Uterine smooth muscle cell (primary cell): ENCODE measurements at places on chromosomes 1 and 21. TPM values are rescaled to one million over a fixed set of nuclear protein-coding genes. Genes with fewer than 3 reads are reported as not detected.

The DCST1 gene
- total RNA-seq, result not detected in 2 replicates

The HMGCS2 gene
- not detected in 2 replicates for total RNA-seq

The CFHR5 gene
- total RNA-seq, result not detected in 2 replicates

The HES5 gene
- not detected in 2 replicates for total RNA-seq

The NTRK1 gene
- total RNA-seq, result not detected in 2 replicates

The ADAMTSL4 gene
- total RNA-seq, result 2.1 and 2.9 TPM in 2 replicates

The TMIGD3 gene
- not detected in 2 replicates for total RNA-seq

The SERPINC1 gene
- total RNA-seq, result 0.12 TPM in 1 of 2 replicates, not detected in the other

The SERBP1 gene
- total RNA-seq, result 244 and 333 TPM in 2 replicates

The LAX1 gene
- under 0.01 TPM in 1 of 2 replicates, not detected in the other for total RNA-seq

The FAM167B gene
- total RNA-seq, result 0.44 and 0.50 TPM in 2 replicates

The RGS7 gene
- 0.62 and 0.77 TPM in 2 replicates for total RNA-seq

The PPIAL4G gene
- under 0.01 TPM in 1 of 2 replicates, not detected in the other for total RNA-seq

The DIO1 gene
- not detected in 2 replicates for total RNA-seq

The SHISA4 gene
- total RNA-seq, result 6.9 and 21.4 TPM in 2 replicates

The PIP5K1A gene
- 66.1 and 76.1 TPM in 2 replicates for total RNA-seq

The COL8A2 gene
- 5.0 and 12.5 TPM in 2 replicates for total RNA-seq

The FALEC gene
- total RNA-seq, result 0.25 and 0.77 TPM in 2 replicates

The IL19 gene
- not detected in 2 replicates for total RNA-seq

The SH3BGR gene
- 1.00 and 2.4 TPM in 2 replicates for total RNA-seq

The PEX19 gene
- total RNA-seq, result 52.0 and 59.2 TPM in 2 replicates

The SPRR5 gene
- total RNA-seq, result not detected in 2 replicates

The KDF1 gene
- not detected in 2 replicates for total RNA-seq

The RGS4 gene
- total RNA-seq, result 265 and 486 TPM in 2 replicates

The ARMH1 gene
- total RNA-seq, result 0.11 and 0.87 TPM in 2 replicates

The GUCA2A gene
- not detected in 2 replicates for total RNA-seq

The TTC4 gene
- 26.6 and 41.6 TPM in 2 replicates for total RNA-seq

The MACO1 gene
- total RNA-seq, result 15.5 and 18.9 TPM in 2 replicates

The CDK18 gene
- total RNA-seq, result 0.11 and 0.62 TPM in 2 replicates

The TCHH gene
- total RNA-seq, result under 0.01 TPM in 1 of 2 replicates, not detected in the other

The FMO1 gene
- total RNA-seq, result 0.11 and 0.37 TPM in 2 replicates

The OLFML3 gene
- total RNA-seq, result 187 and 300 TPM in 2 replicates

The LRRC71 gene
- not detected in 2 replicates for total RNA-seq

The TFF3 gene
- not detected in 2 replicates for total RNA-seq

The CRYAA gene
- not detected in 2 replicates for total RNA-seq

The KCNJ9 gene
- not detected in 2 replicates for total RNA-seq

The RYR2 gene
- under 0.01 TPM in 1 of 2 replicates, not detected in the other for total RNA-seq

The KCNE2 gene
- total RNA-seq, result not detected in 2 replicates

The PLPP3 gene
- total RNA-seq, result 10.2 and 14.2 TPM in 2 replicates

The CENPL gene
- 15.6 and 34.6 TPM in 2 replicates for total RNA-seq

The HRNR gene
- total RNA-seq, result not detected in 2 replicates

The VANGL2 gene
- total RNA-seq, result under 0.01 TPM in 1 of 2 replicates, not detected in the other

The PCBP3 gene
- total RNA-seq, result 2.8 and 4.2 TPM in 2 replicates

The CELA3A gene
- total RNA-seq, result not detected in 2 replicates

The PLA2G2F gene
- not detected in 2 replicates for total RNA-seq

The GPR137B gene
- total RNA-seq, result 7.1 and 18.0 TPM in 2 replicates

The BGLAP gene
- total RNA-seq, result 0.11 TPM in 1 of 2 replicates, not detected in the other

The OR14A16 gene
- not detected in 2 replicates for total RNA-seq

The HUNK gene
- under 0.01 and 0.12 TPM in 2 replicates for total RNA-seq

The CLIC6 gene
- total RNA-seq, result 0.11 and 0.25 TPM in 2 replicates

The FTCD gene
- total RNA-seq, result 1.1 TPM in 1 of 2 replicates, not detected in the other

The INSRR gene
- under 0.01 TPM in 1 of 2 replicates, not detected in the other for total RNA-seq

The SDF4 gene
- total RNA-seq, result 100 and 158 TPM in 2 replicates

The CCDC185 gene
- total RNA-seq, result not detected in 2 replicates

The RGS18 gene
- not detected in 2 replicates for total RNA-seq

The PTCH2 gene
- 0.12 and 0.22 TPM in 2 replicates for total RNA-seq
